ENCODE measurements at places on chromosomes 2 and 18.

GRCh38 chr2:188766471-188766856 is 207.7 kb upstream of the COL3A1 start:
- no peak for DNase-seq

- no peak for DNase-seq
These were observed 70.8 kb downstream of the DHRS9 start for GRCh38 chr2:169139993-169140767.

DNA sequence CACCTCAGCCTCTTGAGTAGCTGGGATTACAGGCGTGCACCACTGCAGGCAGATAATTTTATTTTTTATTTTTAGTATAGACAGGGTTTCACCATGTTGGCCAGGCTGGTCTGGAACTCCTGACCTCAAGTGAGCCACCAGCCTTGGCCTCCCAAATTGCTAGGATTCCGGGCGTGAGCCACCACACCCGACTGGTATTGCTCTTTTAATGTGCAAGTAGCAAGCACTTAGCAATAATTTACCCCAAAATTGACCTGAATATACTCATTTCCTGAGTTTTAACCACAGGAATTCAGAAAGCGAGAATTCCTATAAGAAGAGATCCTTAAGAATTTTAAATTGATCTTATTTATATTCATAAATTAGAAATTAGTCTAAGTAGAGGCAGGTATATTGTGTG is 169.1 kb downstream of the CDH2 start:
- DNase-seq, result no peak

- no peak for DNase-seq
These were observed 117.5 kb downstream of the TMEM163 start for GRCh38 chr2:134601264-134601663.

DNA sequence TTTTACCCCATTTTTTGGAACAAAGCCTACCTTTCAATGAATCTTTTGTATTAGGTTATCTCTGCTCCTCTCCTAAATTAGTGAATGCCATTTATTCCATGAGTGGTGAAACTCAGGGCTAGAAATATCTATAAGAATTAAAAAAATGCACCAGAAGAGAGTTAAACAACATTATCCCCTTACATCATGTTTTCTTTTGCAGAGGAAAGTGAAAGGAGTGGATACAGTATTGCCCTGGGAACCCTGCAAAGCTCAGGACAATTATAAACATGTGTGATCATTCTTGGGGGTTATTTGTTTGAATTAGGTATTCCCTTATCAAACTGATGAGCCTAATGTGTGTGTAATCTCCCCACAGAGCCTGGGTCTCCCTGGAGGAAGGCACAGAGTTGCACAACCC is 559.2 kb downstream of the RNF144A start:
- no peak for DNase-seq

DNA sequence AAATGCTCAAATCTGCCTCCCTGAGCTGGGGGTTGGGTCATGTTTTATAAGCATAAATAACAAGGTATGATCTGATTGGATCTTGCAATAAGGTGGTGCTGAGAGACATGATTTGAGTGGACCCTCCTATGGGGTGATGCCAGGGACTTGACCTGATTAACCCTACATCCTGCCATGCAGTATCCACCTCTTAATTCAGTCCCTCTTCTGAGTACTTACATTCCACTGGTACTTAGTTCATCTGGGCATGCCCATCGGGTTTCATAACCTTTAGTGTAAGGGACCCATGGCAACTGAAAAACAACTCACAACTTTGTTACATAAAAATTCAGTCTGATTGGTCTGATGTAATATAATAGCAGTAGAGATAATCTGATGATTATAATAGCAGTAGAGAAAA is 397.9 kb upstream of the HNMT start:
- DNase-seq, result no peak

GRCh38 chr2:3172265-3172935 is 205.2 kb downstream of the EIPR1 start:
- DNase-seq, result no peak

- no peak for DNase-seq
These were observed 94.3 kb downstream of the ADCYAP1 start for GRCh38 chr18:998936-999335.

DNA sequence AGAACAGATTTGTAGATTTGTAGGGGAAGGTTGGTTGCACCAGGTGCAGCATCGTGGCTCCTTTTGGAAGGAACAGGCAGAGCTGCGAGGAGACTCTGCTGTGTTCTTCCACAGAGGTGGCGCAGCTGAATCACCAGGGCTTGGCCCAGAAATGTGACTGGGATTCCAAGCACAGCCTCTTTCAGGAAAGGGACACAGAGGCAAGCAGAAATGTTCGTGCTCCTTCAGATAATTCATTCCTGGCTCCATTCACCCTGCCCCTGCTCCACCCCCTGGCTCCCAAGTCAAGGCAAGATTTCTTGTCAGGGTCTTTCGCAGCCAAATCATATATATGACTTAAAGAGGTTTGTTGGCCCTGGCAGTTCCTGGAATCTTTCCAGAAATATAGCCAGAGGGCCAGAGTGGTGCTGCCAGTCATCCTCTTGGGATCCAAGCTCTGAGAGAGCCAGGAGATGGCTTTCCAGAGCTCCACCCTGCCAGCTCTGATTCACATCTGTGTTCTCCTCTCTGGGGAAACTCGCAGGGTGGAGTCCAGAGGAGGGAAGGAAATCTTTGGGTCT is 203.9 kb upstream of the TANK start:
- no peak for DNase-seq

- no peak for DNase-seq
These were observed 30.7 kb downstream of the BIN1 start for GRCh38 chr2:127076290-127076689.

DNA sequence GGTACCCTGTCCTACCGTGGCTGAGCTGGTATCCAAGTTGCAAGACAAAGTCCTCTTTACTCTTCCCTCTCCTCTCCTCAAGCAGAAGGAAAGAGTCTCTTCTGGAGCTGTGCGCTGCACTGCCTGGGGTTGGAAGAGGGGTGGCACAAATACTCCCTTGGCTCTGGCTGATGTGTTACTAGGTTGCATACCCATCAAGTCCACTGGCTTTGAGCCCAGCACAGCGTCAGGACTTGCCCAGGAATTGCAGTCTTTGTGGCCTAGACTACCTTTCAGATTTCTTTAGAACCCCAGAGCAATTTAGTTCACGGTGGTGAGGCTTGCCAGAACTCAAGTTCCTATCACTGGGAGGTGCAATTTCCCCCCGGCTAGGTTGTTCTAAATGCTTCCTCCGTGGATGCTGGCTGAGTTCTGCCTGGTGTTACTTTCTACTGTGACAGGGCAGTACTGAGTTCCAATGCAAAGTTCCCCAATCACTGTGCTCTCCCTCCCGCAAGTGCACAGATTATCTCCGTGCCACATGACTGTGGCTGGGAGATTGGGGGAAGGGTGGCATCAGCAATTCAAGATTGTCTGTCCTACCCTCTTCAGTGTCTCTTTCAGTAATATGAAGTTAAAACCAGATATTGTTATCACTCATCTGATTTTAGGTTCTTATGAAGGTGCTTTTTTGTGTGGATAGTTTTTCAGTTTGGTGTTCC is 13.4 kb downstream of the MYO3B start:
- DNase-seq, result no peak

GRCh38 chr2:208036357-208036756 is 11.0 kb upstream of the PLEKHM3 start:
- no peak for DNase-seq

GRCh38 chr2:239668651-239669050 is 267.8 kb upstream of the HDAC4 start:
- no peak for DNase-seq

GRCh38 chr2:85324639-85325465 is 2.9 kb downstream of the TGOLN2 start:
- DNase-seq, result no peak

GRCh38 chr2:216281316-216281715 is 91.0 kb downstream of the MARCHF4 start:
- no peak for DNase-seq

- DNase-seq, result no peak
These were observed 104.6 kb upstream of the KLHL29 start for GRCh38 chr2:23280401-23280800.

DNA sequence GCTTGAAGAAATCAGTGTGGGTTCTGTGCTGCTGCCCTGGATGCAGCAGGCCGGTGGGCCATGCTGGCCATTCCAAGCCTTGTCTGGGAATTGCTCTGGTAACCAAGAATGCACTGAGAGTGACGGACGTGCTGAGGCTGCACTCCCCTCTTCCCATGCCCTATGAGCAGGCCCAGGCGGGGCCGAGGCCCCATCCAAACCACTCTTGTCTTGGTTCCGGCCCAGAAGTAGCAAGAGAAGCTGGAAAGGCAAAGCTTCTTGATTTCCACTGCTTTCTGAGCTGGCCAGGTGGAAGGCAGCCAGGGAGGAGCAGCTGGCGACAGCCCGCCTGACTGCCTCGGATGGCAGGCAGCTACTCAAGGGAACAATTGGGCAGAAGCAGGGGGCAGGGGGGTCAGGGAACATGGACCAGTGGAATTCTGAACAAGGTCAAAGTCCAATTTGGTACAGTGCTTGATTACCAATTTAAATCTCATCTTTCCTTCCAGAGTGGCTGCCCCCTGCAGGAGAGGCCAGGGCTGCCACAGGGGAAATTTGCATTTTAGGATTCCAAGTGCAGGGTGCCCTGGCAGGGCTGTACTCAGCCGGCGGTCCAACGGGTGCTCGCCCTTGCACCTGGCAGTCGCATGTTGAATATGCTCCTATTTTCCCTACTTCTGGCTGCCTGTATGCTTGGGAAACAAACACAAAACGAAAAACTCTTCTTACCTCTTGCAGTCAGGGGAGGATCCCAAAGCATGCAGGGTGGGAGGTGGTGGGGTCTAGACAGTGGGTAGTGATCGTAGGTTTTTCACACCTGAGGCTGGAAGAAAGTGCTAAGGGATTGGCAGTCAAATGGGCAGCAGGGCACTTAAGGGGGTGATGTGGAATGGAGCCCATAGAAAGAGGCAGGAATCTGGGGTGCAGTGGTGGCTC is 67.3 kb downstream of the LIPG start:
- DNase-seq, result no peak

- DNase-seq, result no peak
These were observed 63.5 kb upstream of the TAF1B start for GRCh38 chr2:9779596-9780264.

DNA sequence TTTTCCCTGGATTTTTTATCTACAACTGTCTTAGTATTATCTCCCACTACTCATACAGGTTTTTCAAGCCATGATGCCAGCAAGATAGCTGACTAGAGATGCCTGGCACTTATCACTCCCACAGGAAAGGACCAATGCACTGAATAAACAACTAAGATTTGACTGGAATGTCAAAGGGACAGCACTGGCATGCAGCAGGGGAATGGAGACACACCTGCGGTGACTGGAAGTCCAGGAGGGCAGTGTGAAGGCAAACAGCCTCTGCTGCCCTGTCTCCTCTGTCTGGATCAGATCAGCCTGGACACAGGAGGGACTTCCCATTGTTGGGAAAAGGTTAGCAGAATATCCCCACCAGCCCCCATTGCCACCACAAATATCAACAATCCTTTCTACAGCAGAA is 85.1 kb downstream of the TMEM237 start:
- no peak for DNase-seq

- DNase-seq, result no peak
These were observed 188.0 kb downstream of the CDH7 start for GRCh38 chr18:65938592-65939372.

GRCh38 chr18:79748321-79749180 is 49.2 kb upstream of the KCNG2 start:
- no peak for DNase-seq

GRCh38 chr18:3180325-3180724 is 39.4 kb downstream of the MYOM1 start:
- DNase-seq, result no peak

- no peak for DNase-seq
These were observed 142.3 kb upstream of the ITGA6 start for GRCh38 chr2:172285010-172285621.

DNA sequence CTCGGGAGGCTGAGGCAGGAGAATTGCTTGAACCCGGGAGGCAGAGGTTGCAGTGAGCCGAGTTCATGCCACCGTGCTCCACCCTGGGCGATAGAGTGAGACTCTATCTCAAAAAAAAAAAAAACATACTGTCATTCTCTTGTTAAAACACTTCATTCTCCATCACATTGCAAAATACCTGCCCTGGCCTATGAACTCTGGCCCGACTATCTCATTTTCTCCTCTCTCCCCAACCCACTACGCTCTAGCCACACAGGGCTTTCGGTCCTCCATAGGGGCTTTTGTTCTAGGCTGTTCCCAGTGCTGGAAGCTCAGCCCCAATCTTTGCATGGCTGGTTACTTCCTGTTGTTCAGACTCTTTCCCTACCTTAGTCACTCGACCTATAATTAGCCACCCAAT is 10.3 kb downstream of the CEP76 start:
- DNase-seq, result no peak

DNA sequence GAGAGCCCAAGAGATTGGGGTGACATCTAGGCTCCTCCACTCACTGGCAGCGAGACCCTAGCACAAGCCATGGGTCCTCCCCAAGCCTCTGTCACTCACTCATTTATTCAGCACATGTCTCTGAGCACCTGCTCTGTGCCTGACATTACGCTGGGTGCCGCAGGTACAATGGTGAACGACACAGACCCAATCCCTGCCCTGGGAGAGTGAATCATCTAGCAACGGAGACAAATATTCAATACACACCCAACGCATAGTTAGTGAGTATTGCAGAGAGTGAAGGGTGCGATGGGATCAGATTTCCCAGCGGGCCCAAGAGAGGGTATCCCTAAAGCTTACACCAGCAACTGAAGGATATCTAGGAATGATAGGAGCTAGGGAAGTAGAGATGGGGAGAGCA is 45.5 kb downstream of the ZFP36L2 start:
- DNase-seq, result no peak

- no peak for DNase-seq
These were observed 27.7 kb downstream of the GALNT1 start for GRCh38 chr18:35609236-35609635.

GRCh38 chr18:27621236-27621890 is 436.3 kb upstream of the CHST9 start:
- no peak for DNase-seq

GRCh38 chr18:7084080-7085065 is 33.2 kb downstream of the LAMA1 start:
- DNase-seq, result no peak

- no peak for DNase-seq
These were observed 232.2 kb downstream of the TRIB2 start for GRCh38 chr2:12948961-12949353.

DNA sequence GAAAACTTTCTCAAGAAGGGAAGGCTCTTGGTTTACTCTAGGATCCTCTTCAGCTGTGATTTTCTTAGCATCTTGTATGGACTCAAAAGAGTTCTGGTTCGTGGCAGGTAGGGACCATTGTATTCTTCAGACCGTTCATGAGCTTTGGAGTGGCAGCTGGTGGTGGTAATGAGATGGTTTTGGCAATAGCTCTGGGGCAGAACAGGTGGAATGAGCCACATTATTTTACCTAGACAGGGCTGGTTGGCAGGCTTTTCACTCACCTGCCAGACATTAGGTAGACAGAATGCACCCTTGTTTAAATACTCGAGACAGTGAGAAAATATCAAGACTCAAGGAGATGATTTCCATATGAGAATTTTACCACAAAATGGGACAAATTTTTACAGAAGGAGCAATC is 26.2 kb upstream of the MGAT5 start:
- no peak for DNase-seq

- DNase-seq, result no peak
These were observed 36.7 kb downstream of the INHBB start for GRCh38 chr2:120382541-120383144.
